ENCODE measurements at places on chromosomes 3 and 15.

DNA sequence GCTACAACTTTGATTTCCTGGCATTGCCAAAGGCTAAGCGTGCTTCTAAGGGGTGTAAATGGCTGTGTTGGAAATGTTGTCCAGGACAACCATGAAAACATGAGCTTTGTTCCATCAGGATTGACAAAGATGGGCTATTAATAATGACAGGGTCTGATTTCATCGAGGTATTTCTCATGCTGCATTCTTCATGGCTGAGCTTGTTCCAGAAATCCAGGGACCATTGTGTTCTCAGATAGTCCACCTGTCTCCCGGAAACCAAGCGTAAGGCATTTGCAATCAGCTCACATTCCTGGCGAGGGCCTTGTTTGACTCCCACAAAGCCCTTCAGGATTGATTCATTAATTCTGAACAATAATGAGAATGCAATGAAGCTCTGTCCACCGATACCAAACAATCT lies 111.3 kb downstream of the CD47 start:
- DNase-seq: no peak

DNA sequence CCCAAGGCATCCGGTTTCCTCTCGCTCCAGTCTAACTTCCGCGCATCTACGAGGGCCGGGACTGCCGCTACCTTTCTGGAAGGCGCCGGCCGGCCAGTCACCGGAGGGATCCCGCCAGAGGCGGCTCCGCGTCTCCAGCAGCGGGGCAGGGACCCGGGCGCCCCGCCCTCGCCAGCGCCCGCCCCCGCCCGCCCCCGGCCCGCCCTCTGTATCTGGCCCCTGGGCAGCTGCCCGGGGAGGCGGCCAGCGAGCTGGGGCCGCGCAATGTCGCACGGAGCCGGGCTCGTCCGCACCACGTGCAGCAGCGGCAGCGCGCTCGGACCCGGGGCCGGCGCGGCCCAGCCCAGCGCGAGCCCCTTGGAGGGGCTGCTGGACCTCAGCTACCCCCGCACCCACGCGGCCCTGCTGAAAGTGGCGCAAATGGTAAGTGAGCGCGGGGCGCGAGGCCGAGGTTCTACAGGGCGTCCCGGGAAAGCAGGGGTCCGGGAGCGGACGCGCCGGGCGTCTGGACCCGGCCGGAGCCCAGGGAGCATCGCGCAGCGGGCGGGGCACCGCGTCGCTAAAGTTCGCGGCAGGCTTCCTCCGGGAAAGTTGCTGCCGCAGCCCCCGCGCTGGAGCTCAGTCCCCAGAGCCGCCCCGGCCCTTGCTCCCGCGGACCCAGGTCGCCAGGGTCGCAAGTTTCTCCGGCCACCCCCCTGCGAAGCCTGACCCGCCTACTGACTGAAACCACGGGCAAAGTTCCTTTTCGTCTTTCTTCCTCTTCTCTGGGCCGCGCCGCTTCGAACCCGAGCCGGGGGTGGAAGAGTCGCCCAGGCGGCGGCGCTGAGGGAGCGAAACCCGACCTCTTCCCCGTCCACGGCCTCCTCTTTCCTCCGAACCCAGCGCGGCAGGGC lies at the start of gene CMTM7:
Gene CMTM7, plus strand, starts transcription at position 211 of the 893 bp plus-strand sequence. Its CDS starts 54 bp downstream, at position 265.
- peak; percentile 9 for DNase-seq

GRCh38 chr15:48781481-48782081 lies 29.3 kb downstream of the CEP152 start:
- DNase-seq: no peak

DNA sequence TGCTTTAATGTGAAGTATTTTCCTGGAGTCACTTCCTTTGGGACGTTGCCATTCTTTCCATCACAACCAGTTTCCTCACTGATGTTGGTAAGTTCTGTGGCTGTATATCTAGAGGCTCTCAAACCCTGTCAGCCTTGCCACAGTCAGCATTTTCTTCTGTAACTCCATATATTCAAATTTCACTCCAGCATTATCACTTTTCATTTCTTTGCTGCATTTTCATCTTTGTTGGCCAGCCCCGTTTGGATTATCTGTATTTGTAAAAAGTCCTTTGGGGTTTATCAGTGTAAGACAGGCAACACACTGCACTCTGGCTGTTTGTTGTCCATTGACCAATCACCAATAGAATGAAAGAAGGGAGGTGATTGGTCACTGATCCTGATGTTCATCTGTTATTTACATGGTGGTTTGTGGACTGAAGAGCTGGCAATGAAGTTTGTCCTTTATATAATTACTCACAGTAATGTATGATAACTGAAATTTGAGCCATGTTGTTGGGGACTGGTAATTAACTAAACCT lies 20.3 kb downstream of the GMPS start:
- DNase-seq: no peak

All from GOT3 (cell line).